HTR-8/SVneo (cell line): ENCODE measurements at places on chromosomes 4 and X.

- peak; percentile 17 for DNase-seq
Observed at GRCh38 chr4:127400731-127401346, 231.9 kb upstream of the INTU start.

GRCh38 chrX:145823132-145823531 lies 5.5 kb downstream of the SLITRK2 start:
- DNase-seq: no peak

GRCh38 chrX:39665830-39666518 lies 431.8 kb downstream of the BCOR start:
- DNase-seq: no peak

GRCh38 chr4:120808475-120809141 lies 113.9 kb downstream of the PRDM5 start:
- DNase-seq: no peak

DNA sequence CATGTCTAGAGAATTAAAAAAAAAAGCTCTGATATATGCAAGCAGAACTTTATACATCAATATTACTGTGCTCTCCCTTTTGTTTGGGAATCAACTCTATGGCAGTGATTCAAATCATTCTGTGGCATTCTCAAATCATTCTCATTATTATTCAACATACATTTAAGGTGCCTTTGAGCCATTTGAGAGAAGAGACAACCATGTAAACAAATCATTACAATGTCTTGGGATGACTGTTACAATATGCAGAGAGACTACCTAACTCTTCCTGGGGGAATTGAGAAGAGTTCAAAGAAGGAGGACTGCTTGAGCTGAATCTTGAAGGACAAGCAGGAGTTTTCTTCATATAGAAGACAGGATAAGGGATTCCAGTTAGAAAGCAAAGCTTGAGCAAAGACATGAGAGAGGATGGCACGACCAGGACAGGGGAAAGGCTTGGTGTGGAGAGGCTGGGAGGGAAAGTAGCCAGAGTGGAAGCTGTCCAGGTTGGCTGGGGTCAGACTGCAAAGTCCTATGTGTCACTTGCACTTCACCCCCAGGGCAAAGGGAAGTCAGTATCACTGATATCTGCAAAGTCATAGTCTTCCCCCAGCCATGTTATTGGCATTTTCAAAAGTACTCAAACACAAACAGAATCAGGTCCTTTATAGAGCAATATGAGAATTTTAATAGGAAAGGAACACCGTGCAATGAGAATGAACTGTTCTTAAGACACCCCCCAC lies 9.0 kb downstream of the SEC24D start:
- no peak for DNase-seq

DNA sequence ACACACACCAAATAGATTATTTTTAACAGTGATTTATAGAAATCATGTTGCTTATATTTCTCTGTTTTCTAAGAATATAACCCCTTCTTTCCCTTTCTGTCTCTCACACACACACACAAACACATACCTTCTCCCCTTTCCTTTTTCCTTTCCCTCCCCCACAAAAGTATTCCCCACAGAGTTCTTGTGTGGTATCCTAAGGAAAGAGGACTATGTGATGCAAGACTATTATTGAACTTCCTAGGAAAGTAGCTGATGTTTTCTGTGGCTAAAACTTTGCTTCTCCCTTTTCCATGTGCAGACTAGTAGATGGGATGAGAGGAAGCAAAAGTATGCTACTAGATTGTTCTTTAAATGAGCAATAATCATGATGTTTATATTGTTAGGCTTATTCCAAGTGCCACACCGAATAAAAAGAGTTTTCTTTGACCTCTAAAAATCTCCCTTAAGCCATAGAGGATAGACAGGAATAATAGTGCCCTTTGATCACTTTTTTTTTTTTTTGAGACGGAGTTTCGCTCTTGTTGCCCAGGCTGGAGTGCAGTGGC lies 38.7 kb downstream of the CPEB2 start:
- DNase-seq: no peak

DNA sequence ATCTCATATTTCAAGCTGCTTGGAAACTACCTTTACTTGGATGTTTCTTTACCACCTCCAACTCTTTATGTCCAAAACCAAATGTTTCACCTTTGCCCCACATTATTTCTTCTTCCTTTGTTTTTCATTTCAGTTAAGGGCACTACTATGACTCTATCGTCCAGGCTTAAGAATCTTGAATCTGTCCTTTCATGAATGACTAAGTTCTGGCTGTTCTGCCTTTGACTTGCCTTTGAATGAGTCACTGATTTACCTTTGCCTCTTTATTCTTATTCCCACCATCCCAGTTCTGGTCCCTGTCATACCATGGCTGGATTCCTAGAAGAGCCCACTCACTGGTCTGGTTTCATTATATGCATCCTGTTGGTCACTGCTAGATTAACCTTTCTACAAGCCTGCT lies 30.6 kb upstream of the PLAC1 start:
- no peak for DNase-seq

- DNase-seq: no peak
Observed at GRCh38 chr4:54014666-54015160, 49.7 kb downstream of the CHIC2 start.

- peak; percentile 46 for DNase-seq
Observed at GRCh38 chrX:53088136-53088974, 5.6 kb upstream of the KANTR start.

DNA sequence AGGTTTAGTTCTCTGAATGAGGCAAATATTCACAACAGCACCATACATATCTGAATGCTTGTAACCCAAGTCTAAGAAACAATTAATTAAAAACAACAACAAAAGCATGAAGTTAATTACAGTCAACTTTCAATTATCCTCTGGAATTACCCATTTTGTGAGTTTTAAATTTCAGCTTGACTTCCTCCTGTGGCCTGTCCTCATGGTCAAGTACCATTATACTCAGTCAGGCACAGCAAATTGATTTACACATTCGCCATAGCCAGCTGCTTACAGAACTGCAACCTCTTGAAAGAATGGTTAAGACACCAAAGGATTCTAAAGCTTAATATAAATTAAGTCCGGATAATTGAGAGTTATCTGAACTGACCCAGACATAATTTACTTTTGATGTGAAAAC lies 306.5 kb downstream of the CAMK2D start:
- no peak for DNase-seq

DNA sequence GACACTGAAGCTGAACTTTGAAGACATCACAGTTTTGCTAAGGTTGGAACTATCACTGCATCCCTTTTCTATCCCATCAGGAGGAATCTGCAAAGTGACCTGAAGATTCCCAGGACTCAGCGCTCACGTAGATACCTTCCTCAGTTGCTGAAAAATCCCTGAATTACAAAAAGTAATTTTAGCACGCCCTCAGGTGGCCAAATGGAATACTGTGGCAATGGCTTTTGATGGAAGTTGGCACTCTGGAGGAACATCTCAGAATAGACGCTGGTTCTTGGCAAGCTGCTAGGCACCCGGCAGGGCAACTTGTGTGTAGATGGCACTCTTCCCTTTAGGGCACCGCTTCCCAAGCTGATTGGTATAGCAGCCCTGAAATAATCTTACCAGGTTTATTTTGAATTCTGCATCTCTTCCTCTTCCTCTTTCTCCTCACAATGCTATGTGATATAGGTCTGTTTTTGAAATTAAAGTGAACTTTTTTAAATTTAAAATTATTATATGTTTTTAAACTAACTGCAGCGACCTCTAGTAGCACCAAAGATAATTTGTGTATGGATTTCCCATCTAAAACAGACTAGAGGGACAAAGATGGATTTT lies 16.3 kb upstream of the ESX1 start:
- no peak for DNase-seq

DNA sequence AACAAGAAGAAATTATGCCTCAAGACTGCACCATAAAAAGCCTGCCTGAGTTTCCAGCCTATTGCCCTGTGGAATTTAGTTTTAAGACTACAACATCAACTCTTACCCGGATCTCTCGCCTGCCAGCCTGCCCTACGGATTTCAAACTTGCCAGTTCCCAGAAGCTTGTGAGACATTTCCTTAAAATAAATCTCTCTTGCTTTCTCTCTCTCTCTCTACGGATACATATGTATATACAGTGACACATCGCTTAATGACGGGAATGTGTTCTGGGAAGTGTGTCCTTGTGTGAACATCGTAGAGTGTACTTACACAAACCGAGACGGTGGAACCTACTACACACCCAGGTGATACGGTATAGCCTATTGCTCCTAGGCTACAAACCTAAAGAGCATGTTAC lies 79.5 kb downstream of the CLNK start:
- no peak for DNase-seq

GRCh38 chrX:18616688-18617406 lies 55.1 kb downstream of the RS1 start:
- no peak for DNase-seq

DNA sequence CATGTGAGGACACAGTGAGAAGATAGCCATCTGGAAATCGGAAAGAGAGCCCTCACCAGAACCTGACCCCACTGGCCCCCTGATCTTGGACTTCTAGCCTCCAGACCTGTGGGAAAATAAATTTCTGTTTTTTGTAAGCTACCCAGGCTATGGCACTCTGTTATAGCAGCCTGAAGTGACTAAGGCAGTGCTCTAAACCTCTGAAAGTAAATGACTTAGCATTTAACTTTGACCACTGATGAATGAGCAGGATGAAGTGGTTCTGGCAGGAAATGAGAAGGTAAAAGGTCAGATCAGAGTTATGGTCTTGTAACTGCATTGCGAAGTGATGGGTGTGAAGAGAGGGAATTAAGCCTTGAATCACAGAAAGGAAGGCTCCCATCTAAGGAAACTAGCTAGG lies 17.0 kb downstream of the GPAT3 start:
- DNase-seq: peak; percentile 20

GRCh38 chr4:101933855-101934254 lies 143.3 kb downstream of the BANK1 start:
- no peak for DNase-seq

- no peak for DNase-seq
Observed at GRCh38 chr4:144178414-144178813, 37.9 kb upstream of the GYPA start.

- DNase-seq: no peak
Observed at GRCh38 chrX:53294024-53294648, 12.8 kb upstream of the IQSEC2 start.

DNA sequence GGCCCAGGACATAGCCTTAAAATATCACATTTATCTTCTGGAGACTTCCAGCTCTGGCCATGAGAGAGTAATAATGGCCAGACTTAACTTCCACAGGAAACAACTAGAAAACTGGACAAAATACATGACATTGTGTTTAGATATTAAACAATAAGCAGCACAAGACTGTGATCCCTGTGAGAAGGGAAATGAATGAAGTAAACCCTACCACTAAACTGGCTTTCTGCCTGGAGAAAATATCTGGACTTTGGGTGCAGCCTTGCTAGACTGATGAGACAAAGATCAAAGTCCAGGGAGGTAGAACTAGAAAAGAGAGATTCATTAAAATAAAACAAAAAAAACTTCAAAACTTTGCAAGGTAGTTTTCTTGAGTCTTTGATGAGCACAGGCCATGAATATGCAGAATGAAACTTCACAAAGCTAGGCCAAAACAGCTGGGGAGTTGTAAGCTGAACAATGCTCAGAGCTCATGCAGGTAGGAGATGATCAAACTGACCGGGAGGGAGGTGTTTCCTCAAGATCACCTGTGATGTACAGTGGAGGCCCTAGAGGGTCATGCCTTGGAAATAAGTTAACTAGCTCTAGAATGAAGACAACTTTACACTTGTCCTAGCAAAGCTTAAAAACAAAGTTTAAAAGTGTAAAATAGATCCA lies 147.0 kb upstream of the SH3RF1 start:
- no peak for DNase-seq

DNA sequence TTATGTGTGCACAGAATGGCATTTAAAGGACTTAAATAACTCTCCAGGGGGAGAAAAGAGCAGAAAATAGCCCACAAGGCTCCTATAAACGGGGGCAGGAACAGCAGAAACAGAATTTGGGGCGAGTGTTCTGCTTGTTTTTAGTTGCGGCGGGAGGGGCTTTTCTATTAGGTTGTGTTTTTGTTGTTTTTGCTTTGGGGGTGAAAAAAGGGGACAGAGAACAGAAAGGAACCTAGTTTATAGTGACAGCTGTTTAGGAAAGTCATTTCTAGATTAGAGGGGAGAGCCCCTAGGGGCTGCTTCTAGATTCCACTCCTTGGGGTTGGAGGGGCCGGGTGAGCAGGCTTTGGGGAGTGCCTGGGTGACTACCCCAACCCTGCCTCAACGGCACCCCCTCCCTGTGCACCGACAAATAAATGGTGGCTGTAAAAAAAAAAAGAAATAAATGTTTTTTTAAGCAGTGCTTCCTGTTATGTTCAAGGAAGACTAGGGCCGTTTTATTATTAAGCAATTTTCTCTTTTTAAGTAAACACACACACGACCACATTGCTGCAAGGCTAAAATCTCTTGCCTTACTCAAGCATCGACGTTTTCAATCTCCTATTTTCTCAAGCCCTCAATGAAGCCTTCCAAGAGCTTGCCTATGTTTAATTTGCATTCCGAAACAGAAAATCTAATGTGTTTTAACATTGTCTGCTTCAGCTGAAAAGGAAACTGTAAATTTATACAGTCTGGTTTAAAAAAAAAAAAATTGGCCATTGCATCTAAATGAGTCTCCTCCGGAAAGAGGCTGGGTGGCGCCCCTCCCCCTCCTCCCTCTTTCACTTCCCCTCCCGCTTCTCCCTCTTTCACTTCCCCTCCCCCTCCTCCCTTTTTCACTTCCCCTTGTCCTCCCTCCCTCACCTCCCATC lies 123.3 kb upstream of the TBL1X start:
- DNase-seq: no peak

DNA sequence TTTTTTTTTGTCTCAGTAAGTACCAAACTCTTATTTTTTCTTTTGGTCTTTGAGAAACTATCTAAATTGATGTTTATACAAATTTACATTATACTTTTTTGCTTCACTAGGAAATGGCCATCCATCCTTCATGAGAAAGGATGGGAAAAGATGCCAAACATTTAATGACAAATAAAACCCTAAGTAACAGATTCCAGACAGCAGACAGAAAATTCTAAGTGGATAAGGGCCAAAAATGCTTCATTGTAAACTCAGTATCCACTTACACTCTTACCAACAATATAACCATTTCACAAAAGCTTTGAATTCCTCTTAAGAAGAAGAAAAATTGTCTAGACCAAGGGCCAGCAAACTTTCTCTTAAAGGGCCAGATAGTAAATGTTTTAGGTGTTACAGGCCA lies 3.5 kb downstream of the GUCY1B1 start:
- no peak for DNase-seq

DNA sequence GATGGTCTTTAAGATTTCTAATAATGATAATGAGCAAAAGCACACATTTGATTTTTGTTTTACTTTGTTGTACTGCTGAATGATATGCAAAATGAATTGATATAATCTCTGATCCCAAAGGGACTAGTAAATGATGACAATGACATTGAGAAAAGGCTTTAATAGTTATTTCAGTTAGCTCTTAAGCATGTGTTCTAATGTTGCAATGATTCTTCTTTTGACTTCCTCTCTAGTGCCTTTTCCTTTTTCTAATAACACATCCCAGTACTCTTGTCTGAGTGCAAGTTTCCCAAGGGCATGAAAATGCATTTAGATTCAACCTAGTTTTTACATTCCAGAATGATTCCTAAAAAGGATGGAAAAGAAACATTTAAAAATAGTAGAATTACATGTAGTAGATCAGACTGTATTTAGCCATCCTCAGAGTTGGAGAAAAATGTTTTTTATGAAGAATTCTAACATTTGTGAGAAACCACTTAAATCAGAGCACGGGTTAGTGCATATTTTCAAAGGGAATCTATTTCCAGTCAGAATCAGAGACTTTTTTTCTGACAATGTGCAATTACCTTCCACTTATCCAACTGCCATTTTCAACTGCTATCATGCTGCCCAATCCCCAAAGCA lies 508.8 kb downstream of the C4orf33 start:
- DNase-seq: no peak
